ENCODE measurements at places on chromosomes 13 and 19.
A peak's percentile ranks its signal among the peaks of the same experiment; 100 is the strongest.

- DNase-seq, result no peak
These were observed 17.6 kb downstream of the ZNF791 start for GRCh38 chr19:12628040-12629022.

DNA sequence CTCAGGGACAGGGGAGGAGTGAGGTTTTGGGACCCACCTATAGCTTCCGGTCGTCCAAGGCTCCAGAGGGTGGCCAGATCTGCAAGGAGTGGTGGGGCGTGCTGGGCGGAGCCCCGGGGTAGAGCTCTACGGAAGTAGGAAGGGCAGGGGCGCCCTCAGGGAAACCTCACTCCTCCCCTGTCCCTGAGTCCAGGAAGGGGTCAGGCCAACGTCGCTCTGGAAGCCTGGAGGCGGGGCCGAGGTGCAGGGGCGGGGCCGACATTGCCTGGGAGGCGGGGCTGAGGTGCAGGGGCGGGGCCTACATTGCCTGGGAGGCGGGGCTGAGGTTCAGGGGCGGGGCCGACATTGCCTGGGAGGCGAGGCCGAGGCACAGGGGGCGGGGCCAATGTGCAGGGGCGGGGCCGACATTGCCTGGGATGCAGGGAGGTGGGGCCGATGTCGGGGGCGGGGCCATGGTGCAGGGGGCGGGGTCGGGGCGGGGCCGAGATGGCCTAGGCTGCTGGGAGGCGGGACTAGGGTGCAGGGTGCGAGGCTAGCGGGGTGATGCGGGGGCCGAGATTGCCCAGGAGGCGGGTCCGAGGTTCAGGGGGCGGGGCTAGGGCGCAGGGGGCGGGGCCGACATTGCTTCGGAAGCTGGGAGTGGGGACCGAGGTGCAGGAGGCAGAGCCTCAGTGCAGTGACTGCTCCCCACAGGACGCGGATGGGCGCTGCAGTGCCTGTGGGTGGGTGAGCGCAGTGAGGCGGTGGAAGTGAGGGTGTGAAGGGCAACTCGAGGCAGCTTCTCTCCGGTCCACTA is 4.9 kb upstream of the PALM start:
- peak; percentile 20 for DNase-seq

GRCh38 chr13:42981317-42981716 is 10.7 kb downstream of the EPSTI1 start:
- no peak for DNase-seq

DNA sequence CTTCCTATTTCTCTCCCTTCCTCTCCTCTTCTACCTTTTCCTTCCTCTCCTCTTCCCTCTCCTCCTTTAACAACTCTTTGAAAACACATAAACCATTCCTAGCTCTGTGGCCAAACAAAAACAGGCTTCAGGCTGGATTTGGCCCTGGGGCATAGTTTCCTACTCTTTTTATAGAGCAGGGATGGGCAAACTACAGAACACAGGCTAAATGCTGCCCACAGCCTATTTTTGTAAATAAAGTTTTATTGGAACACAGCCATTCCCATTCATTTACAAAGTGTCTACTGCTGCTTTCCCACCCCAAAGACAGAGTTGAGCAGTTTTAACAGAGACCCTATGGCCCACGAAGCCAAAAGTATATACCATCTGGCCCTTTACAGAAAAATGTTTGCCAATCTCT is 35.4 kb downstream of the LHFPL6 start:
- no peak for DNase-seq

GRCh38 chr13:28864544-28864943 is 44.4 kb downstream of the MTUS2 start:
- DNase-seq, result no peak

GRCh38 chr13:44711706-44712105 is 135.6 kb upstream of the TSC22D1 start:
- no peak for DNase-seq

DNA sequence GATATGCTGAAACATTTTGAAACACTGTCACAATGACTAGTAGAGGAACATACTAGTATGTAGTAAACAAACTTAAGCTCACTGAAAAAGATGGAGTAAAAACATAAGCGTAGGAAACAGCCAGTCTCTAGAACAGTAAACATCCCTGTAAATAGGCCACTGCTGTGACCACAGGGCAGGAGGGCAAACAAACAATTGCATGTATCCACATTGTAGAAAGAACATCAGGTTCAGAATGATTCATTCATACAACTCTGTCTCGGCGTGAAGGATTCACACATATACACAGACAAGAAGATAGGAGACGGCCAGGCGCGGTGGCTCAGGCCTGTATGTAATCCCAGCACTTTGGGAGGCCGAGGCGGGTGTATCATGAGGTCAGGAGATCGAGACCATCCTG is 390.1 kb downstream of the IRS2 start:
- no peak for DNase-seq

- DNase-seq, result no peak
These were observed 118.2 kb downstream of the SIPA1L3 start for GRCh38 chr19:38024992-38025908.

GRCh38 chr13:91904005-91904404 is 505.6 kb downstream of the GPC5 start:
- DNase-seq, result no peak

GRCh38 chr13:32955881-32956594 is 60.2 kb upstream of the KL start:
- DNase-seq, result no peak

DNA sequence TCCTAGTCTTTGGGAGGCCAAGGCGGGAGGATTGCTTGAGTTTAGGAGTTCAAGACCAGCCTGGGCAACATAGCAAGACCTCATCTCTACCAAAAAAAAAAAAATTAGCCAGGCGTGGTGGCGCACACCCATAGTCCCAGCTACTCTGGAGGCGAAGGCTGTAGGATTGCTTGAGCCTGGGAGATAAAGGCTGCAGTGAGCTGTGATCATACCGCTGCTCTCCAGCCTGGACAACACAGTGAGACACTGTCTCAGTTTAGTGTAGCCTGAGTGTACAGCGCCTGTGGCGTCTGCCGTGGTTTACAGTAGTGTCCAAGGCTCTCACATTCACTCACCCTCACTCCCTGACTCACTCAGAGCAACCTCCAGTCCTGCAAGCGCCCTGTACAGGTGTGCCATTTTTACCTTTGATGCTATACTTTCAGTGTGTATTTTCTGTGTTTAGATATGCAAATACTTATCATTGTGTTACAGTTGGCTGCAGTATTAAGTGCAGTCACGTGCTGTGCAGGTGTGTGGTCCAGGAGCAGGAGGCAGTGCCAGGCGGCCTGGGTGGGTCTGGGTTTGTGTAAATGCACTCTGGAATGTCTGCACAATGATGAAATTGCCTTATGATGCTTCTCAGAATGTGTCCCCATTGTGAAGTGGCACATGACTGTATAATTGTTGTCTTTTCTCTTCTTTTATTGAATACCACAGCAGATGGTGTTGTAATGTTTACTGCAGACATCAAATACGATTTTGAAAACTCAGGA is 36.1 kb upstream of the DCUN1D2 start:
- no peak for DNase-seq

DNA sequence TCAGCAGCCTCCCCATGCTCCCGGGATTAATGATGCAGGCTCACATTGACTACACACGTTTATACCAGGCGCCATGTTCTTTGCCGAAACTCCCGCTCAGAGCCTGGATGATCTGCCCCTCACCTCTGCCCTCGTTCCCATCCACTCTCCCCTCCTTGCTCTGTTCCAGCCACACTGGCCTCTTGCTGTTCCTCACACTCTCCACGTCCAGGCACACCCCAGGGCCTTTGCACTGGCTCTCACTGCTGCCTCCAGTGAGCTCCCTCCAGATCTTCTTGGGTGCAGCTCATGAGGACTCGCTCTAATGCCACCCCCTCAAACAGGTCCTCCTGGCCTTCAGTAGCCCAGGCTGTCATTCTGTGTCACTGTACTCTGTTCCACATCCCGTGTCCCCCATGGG is 39.2 kb downstream of the DPF1 start:
- DNase-seq, result no peak

DNA sequence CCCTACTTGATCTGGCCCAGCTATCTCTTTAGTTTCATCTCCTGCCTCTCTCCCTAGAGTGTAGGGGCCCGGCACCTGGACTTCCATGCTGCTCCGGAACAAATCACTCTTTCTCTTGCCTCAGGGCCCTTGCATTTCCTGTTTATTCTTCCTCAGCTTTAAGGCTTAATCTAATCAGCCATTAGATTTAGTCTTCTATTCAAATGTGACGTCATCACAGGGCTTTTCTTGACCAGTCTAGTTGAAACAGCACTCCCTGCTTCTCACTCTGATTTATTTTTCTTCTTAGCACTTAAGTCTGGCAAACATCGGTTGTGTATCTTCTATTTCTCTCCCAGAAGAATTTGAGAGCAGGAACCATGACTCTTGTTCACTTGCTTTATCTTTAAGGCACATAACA is 564.1 kb downstream of the EFNB2 start:
- DNase-seq, result no peak

DNA sequence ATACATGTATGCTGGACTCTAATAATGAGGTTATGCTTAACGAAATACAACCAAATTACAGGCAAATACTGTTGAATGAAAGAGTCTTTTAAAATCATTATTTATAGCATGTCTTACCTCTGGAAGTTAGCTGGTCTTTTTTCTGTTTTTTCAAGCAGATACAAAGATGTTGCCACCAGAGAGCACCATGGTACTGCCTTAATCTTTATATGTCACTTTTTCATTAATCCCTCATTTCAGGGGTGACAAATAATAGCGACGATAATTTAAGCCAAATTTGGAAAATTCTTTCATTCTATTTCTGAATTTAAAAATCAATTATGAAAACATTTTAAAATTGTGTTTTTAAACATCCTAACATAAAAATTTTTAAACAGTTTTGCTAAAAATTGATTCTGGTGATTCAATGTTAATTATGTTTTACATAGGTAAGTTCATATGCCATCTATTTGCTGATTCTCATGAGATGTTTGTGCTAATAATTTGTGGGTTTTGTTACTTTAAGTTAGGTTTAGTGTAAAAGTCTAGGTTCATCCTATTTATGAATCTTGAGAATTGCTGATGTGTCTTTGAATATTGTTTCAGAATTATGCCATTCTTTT is 379.3 kb upstream of the SGCG start:
- DNase-seq, result no peak

DNA sequence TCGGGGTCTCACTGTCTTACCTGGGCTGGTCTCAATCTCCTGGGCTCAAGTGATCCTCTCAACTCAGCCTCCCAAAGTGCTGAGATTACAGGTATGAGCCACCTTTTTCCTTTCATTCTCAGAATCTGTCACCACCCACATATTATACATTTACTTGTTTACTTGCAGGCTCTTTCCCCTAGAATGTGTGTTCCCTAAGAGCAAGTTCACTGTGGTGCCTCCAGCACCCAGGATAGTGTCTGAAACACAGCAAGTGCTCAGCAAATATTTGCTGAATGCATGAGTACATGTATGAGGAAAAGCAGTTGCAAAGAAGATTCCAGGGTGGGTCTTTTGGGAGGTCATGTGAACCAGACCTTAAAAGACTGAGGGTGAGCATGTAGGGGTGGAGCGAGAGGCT is 96.8 kb downstream of the RGCC start:
- DNase-seq, result no peak

DNA sequence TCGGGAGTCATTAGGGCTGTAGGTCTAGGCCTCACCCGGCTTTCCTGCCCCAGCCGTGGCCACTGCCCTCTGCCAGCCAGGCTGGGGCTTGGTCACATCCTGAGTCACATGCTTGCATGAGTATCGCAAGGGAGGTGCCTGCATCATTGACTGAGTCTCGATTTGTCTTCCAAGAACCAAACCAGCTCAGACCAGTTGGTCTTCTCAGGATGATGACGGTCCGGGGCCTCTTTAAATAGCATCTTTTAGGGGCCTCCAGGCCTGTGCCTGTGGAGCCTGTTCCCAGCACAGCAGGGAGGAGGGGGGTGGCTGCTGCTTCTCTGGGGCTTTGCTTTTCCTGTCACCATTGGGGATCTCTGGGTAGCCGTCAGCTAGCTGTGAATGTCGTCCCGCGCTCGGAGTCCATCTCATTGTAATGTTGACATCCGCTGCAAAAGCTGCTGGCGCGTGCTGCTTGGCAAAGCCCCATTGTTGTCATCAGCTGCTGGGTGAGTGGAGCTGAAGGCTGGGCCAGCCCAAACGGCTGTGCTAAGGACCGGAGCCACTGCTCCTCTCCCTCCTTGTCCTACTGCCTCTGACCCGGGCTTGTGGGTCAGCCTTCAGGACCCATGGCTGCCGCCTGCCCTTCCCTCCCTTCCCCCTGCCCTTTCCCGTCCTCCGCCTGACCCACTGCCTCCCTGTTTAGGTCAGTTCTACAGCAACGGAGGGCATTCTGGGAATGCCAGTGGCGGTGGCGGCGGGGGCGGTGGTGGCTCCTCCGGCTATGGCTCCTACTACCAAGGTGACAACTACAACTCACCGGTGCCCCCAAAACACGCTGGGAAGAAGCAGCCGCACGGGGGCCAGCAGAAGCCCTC is 14.3 kb upstream of the QTRT1 start:
- no peak for DNase-seq

GRCh38 chr13:74573654-74574053 is 439.4 kb upstream of the KLF12 start:
- DNase-seq, result no peak

- DNase-seq, result no peak
These were observed 603 bp downstream of the TM9SF2 start for GRCh38 chr13:99501848-99502301.

DNA sequence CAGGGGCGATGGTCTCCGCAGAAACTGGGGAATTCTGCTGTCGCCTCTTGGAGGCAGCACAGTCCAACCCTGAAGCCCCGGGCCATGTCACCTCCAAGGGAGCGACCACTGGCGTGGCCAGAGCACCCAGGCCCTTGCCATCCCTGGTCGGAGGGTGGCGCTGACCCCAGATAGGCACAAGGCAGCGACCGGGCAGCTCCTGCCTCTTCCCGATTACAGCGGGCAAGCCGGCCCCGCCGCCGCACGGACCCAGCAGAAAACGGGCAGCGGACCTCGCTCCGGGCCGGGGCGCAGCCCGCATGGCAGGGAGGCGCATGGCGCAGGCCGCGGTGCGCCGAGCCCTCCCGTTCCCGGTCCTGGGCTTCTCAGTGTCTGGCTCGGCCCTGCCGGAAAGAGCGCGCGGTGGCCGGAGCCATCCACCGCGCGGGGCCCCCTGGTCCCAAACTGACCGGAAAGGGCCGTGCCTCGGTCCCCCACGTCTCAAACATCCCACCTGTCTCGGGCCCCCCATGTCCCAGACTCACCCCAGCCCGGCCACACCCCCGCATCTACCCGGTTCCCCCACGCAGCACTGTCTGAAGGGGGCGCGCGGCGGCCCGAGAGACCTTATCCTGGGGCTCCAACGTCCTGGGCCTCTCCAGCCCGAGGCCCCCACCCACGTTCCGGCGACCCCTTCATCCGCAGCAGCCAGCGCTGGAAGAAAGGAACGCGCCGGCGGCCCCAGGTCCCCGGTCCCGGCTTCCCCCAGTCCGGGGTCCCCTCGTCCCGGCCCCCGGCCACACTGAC is 727 bp downstream of the CERS1 start:
- DNase-seq, result no peak

- DNase-seq, result no peak
These were observed 13.3 kb downstream of the ARRDC2 start for GRCh38 chr19:18021121-18021755.

Measured in stimulated activated CD4-positive, alpha-beta T cell treated with anti-CD3 and anti-CD28 coated beads, Interleukin-1b, Interleukin-23, amount 100 ng/mL, for 1 hour (primary cell).